T-helper 2 cell treated with Interferon-gamma antibody and Interleukin-4, amounts not matched to agents 100 ng/mL and 5 ng/mL, for 36 hours (primary cell): ENCODE measurements at places on chromosomes 3 and 15. TPM values are rescaled to one million over a fixed set of nuclear protein-coding genes. Genes with fewer than 3 reads are reported as not detected.

Gene CCDC80
- total RNA-seq, result 0.02 TPM in 1 of 2 replicates, not detected in the other

Gene CHRM5
- not detected in 2 replicates for total RNA-seq

Gene CHDH
- total RNA-seq, result 8.7 and 12.1 TPM in 2 replicates

Gene SYNM
- total RNA-seq, result 0.68 and 0.80 TPM in 2 replicates

Gene BCHE
- not detected in 2 replicates for total RNA-seq

Gene TPRG1
- total RNA-seq, result 27.6 and 29.5 TPM in 2 replicates

Gene C3orf80
- total RNA-seq, result 0.14 and 0.16 TPM in 2 replicates

Gene PCOLCE2
- not detected in 2 replicates for total RNA-seq

Gene LARP6
- not detected in 2 replicates for total RNA-seq

Gene LDHAL6B
- not detected in 2 replicates for total RNA-seq

Gene IL17RC
- 0.23 and 0.34 TPM in 2 replicates for total RNA-seq

Gene TMEM212
- total RNA-seq, result not detected in 2 replicates

Gene REC114
- not detected in 2 replicates for total RNA-seq

Gene SNRPA1
- total RNA-seq, result 135 and 147 TPM in 2 replicates

Gene FBXO40
- not detected in 2 replicates for total RNA-seq

Gene IMPG2
- total RNA-seq, result 0.20 TPM in 2 replicates

Gene SRGAP3
- total RNA-seq, result 6.8 and 7.1 TPM in 2 replicates

Gene PLSCR5
- not detected in 2 replicates for total RNA-seq

Gene GOLGA8Q
- 3.0 and 8.8 TPM in 2 replicates for total RNA-seq

Gene TRAIP
- 30.4 and 31.8 TPM in 2 replicates for total RNA-seq

Gene GJD2
- not detected in 2 replicates for total RNA-seq

Gene SAMD7
- not detected in 2 replicates for total RNA-seq

Gene GOLGA6D
- not detected in 2 replicates for total RNA-seq

Gene NR2E3
- not detected in 2 replicates for total RNA-seq

Gene DPPA2
- not detected in 2 replicates for total RNA-seq

Gene CPNE9
- total RNA-seq, result 0.20 and 0.36 TPM in 2 replicates

Gene LRRC34
- 4.5 and 5.1 TPM in 2 replicates for total RNA-seq

Gene TGM4
- total RNA-seq, result not detected in 2 replicates

Gene TRPM1
- not detected in 2 replicates for total RNA-seq

Gene DHFR2
- 8.9 and 10.7 TPM in 2 replicates for total RNA-seq

Gene MORC1
- total RNA-seq, result not detected in 2 replicates

Gene COL6A5
- not detected in 2 replicates for total RNA-seq

Gene GOLGA6B
- total RNA-seq, result not detected in 2 replicates

Gene COL7A1
- 1.1 and 1.5 TPM in 2 replicates for total RNA-seq

Gene CLRN1
- not detected in 2 replicates for total RNA-seq

Gene SPTSSB
- not detected in 2 replicates for total RNA-seq

Gene IL17RB
- total RNA-seq, result 58.0 and 63.5 TPM in 2 replicates

Gene VPS33B
- total RNA-seq, result 19.5 and 22.7 TPM in 2 replicates

Gene NOX5
- total RNA-seq, result 0.02 TPM in 2 replicates

Gene MESP2
- not detected in 2 replicates for total RNA-seq

Gene STAB1
- 0.05 and 0.09 TPM in 2 replicates for total RNA-seq

Gene SLC6A1
- total RNA-seq, result not detected in 2 replicates

Gene CPLX3
- total RNA-seq, result 0.25 TPM in 2 replicates

Gene CFAP91
- total RNA-seq, result not detected in 2 replicates

Gene COX17
- total RNA-seq, result 47.2 and 50.3 TPM in 2 replicates

Gene CHL1
- not detected in 2 replicates for total RNA-seq

Gene ZDHHC23
- 3.2 and 4.0 TPM in 2 replicates for total RNA-seq

Gene OR5H1
- total RNA-seq, result not detected in 2 replicates

Gene SHQ1
- 25.6 and 26.2 TPM in 2 replicates for total RNA-seq

Gene CACNA2D2
- total RNA-seq, result 0.41 and 0.68 TPM in 2 replicates
